ENCODE measurements at places on chromosomes 12 and 14. TPM values are rescaled to one million over a fixed set of nuclear protein-coding genes. Genes with fewer than 3 reads are reported as not detected.
A peak's percentile ranks its signal among the peaks of the same experiment; 100 is the strongest.

GRCh38 chr12:77166696-77167095, 101.3 kb upstream of the E2F7 start:
- no peak for DNase-seq

GRCh38 chr12:42145552-42146215, 1.0 kb upstream of the GXYLT1 start:
- DNase-seq = no peak

EGLN3 gene
- 34.7 TPM for polyA plus RNA-seq

DNA sequence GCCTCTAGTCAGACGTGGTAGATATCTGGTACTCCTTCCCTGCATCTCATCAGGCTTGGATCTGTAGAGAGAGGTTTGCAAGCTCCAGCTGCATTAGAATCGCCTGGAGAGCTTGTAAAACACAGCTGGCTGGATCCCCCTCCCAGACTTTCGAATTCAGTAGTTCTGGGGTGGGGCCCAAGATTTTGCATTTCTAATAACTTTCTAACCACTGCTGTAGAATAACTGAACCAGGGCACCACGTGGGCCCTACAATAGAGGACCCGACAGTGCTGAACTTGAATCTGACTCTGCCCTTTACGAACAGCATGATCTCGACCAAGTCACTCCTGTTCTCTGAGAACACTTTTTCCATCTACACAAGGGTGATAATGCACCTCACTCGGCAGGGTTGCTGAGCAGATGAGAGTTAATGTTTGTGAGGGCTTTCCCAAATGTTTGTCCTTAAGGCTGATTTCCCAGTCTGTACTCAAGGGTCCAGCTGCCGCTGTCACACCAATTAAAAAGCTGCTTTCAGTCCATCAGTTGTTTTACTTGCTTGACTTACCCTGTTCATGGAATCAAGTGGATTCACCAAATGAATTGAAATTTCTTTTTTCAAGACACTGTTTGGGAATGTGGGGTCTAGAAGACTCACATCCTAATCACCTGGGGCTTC, 86.6 kb upstream of the SLC24A4 start:
- no peak for DNase-seq

MANSC4 gene
- polyA plus RNA-seq = 0.15 TPM

SDR9C7 gene
- polyA plus RNA-seq = 0.20 TPM

GRCh38 chr14:85479306-85479705, 50.6 kb upstream of the FLRT2 start:
- no peak for DNase-seq

DNA sequence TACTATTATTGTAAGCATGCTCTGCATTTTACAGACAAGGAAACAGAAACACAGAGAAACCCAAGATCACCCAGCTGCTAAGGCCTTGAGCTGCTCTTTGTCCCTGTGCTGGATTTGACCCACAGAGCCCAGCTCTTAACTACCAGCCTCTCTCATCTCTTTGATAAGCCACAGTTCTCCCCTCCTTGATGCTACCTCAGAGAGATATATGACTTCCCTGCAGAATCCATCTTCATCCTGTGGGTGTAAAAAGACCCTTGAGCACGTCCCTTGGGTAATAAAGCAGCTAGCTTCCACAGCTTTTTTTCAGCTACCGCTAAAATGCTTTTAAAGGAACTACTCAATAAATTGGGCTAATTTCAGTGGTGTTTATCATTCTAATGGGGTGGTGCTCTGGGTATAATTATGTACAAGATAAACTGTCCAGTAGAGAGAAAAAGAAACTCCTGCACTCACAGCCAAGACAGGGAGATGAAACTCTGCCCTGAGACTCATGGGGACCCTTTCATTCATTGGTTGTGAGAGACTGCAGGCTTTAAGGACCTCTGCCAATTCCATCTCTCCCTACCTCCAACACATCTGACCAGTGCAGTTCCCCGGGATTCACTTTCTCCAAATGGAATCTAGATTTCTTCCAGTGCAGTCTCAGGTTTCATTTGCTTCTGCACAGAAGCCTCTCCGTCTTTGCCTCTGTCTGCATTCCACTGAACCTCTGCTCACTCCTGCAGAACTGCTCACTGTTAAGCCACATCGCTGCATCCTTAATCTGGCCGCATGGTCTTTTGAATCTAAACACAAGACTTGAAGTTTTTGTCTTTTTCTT, 24.7 kb upstream of the NTF3 start:
- no peak for DNase-seq

ENDOU gene
- polyA plus RNA-seq = 0.58 TPM

TCL1B gene
- not detected for polyA plus RNA-seq

GRCh38 chr12:29771786-29772185, 12.0 kb downstream of the TMTC1 start:
- DNase-seq = no peak

SERPINA6 gene
- polyA plus RNA-seq = 0.11 TPM

DNA sequence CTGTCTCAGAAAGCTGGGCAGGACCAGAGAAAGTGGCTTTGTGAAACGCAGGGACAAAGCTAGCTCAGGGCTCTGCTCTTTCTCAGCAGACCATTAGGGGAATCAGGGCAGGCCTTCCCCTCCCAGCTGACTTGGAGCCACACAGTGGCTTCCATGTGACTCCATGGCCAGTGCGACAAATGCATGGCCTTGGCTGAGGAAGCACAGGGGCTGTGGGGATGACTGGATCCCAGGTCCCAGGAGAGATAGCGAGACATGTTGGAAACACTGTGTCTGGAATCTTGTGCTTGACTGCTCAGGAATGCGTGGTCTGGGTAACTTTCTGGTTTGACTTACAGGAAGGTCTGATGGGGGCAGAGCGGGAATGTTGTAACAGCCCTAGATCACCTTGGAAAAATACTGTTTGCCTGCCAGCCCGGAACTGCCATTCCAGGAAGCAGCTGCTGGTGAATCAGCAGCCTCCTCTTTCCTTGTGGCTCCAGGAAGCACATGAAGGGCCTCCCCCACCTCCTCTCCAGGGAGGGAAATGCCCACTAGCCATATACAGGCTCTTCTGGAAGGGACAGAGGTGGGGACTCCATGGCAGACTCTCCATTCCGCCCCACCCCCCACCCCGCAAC, 133.5 kb upstream of the HIF1A start:
- peak; percentile 82 for DNase-seq

- DNase-seq = no peak
Observed at GRCh38 chr12:70847871-70848270, 72.7 kb downstream of the PTPRR start.
